ENCODE measurements at places on chromosomes 7 and 10. TPM values are rescaled to one million over a fixed set of nuclear protein-coding genes. Genes with fewer than 3 reads are reported as not detected.

ZNF503 gene
- 24.8 TPM for total RNA-seq

MMRN2 gene
- total RNA-seq: 42.3 TPM

SEMA3C gene
- total RNA-seq: 87.2 TPM

COL1A2 gene
- 497 TPM for total RNA-seq

- DNase-seq: peak; percentile 63
Measured at GRCh38 chr10:14184841-14185315, 145.8 kb downstream of the FRMD4A start.

DNA sequence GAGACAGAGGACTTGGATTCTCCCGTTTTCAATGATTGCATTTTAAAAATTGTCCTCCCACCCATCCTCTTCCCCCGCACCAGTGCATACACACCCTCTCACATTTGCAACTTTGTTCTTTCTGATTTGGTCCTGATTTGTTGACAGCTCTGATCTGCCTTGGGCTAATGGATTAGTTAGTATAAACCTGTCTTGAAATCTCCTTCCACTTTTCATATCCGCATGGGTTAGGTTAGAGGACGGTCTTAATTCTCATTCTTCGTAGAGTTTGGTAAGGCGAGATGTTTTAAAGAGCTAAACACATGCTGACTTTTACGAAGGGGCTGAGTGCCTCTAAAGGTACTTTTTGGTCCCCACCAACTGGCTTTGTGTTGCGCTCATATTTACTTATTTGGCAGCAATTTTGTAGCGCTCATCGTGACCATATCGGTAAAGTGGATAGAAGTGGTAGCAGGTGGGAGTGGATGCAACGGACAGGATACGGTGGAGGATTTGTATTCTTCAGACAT, 1.1 kb downstream of the AHR start:
- peak; percentile 41 for DNase-seq

- no peak for DNase-seq
Measured at GRCh38 chr7:103396471-103396870, 49.0 kb downstream of the PSMC2 start.

DNA sequence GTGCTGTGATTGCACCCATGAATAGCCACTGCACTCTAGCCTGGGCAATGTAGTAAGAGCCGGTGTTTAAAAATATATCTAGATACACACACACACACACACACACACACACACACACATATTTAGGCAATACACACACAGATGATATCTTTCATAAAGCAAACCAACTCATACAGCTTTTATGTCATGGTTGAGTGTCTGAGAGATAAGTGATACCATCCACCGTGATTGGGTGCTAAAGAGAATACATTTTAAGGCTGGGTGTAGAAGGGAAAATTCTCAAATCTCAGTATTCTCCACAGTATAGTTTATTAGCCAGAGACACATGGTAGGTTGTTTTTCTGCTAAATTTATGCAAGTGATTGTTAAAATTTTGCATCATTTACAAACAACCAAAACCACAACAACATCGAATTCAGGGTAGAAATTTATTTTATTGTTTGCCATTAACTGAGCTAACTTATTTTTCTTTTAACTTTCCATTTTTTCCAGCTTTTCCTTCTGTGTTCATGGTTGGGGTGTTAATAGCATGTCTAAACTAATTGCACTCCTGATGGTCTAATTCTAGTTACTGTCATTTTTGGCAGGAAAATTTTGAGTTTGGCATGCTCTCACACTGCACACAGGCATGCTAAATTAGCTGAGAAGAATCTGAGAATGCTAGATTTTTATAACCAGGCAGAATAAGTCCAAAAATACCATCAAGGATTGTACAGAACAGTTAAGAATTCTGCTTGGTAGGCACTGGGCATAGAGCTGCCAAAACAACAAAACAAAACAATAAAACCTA, 57.9 kb upstream of the SYPL1 start:
- no peak for DNase-seq

- no peak for DNase-seq
Measured at GRCh38 chr7:134903073-134903790, 83.1 kb upstream of the AGBL3 start.

- no peak for DNase-seq
Measured at GRCh38 chr7:110801502-110801901, 289.4 kb upstream of the LRRN3 start.

DNA sequence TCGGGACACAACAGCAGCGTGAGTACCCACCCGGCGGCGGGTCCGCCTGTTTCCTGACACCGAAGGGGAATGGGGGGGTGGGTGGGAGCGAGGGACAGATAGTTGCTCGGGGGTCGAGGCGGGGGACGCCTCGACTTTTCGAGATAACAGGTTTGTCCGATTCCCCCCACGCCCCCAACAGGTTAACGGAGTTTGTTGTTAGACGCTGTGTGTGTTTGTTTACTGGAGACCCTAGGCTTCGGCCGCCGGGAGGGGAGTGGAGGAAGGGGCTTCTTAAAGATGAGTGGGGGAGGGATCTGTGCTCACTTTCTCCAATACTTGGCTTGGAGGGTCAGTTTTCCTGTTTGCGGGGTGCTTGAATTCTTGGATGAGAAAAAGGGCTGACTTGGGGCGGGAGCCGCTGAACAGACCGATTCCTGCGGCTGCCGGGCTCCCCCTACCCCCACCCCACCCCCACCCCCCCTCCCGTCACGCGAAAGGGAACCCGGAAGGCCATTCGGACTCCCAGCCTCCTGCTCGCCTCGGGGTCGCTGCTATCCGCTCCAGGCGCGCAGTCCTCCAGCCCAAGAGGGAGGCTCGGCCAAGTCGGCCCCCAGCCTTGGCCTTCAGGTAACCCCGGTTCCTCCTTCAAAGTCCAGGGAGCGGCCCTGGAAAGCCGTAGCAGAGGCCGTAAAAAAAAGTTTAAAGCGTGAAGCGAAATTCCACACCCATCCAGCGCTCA, 1.0 kb downstream of the SORCS3 start:
- DNase-seq: no peak

GRCh38 chr7:29860186-29860585, 53.9 kb downstream of the WIPF3 start:
- no peak for DNase-seq

DNA sequence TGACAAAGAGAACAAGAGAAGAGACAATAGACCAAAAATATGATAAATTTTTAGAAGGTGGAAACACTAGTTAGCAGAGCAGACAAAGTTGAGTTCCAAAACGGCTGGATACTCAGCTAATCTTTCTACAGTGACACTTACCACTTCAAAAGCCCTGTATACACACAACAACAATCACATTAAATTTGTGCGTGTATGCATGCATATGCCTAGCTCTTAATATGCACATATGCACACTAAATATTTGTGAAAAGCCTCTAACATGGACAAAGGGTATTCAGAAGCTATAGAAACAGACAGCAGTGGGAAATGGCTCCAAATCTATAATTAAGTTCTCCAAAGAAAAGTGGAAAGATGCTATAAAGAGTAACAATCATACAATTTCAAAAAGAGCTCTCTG, 476.4 kb downstream of the HTR7 start:
- DNase-seq: no peak

GRCh38 chr7:20784388-20785156, 2.1 kb downstream of the SP8 start:
- DNase-seq: peak; percentile 5

GRCh38 chr10:91034494-91035159, 113.7 kb upstream of the ANKRD1 start:
- DNase-seq: peak; percentile 85

DNA sequence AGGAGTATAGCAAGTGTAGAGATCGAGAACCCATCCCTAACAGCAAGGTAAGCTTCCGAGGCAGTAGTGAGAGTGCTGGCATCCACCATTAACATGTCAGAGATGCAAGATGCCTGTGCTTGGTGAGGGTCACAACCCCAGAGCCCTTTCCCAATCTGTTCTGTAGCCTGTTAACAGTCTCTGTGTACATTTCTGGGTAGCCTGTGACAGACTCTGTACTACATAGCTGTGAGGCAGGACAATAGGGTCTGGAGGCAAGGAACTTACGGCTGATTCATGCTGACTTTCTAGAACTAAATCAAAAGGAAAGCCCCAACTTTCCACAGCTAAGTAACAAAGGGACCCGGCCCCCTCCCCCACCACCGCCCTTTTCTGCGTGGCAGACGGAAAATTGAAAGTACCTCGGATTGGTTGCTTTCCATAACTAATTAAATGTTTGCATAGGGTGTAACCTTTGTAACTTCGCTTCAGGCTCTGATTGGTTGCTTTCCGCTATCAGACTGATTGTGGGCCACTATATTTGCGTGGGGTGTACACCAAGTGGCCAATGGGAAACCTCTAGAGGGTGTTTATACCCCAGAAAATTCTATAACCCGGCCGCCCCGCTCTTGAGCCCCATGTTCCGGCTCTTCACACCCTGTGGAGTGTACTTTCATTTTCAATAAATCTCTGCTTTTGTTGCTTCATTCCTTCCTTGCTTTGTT, 1.4 kb upstream of the TMEM168 start:
- DNase-seq: no peak

DNA sequence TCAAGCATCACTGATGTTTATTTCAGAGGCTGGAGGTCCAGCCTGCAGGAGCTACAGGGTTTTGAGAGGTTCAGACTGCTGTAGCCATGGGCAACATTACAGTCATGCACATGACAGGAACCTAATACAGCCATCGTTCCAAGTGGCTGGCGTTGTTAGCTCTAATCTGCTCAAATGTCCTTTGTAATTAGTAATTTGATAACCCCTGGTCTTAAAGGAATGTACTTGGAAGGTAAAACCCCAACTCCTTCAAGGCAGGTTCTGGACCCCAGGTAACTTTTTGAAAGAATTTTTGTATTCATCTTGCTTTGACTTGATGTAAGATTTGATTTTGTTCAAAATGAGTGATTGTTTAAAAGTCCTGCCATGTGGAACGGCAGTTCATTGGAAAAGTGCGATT, 34.7 kb upstream of the FOXI2 start:
- no peak for DNase-seq
